Activated naive CD4-positive, alpha-beta T cell treated with Interleukin-2 at 50 U/mL for 16 hours (primary cell): ENCODE measurements at places on chromosomes 5 and 9.

DNA sequence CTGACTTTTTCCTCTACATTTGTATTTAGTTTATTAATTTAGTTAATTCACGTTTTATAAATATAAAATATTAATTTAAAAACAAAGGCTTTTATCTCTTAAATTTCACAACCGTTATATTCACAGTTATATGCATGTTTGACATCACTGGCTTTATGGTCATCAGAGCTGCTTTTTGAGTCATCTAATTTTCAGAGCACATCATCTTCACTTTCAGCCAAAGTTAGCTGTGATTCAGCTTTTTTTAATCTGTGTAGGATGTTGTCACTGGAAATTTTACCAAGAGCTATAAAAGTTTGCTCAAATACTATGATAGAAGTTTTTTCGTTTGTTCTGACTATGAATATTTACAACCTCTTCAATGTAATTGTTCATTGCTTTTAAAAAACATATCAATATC, 12.4 kb downstream of the CDC37L1 start:
- no peak for DNase-seq

GRCh38 chr5:119083679-119084078, 12.8 kb downstream of the DMXL1 start:
- DNase-seq, result no peak

GRCh38 chr9:79471580-79472543, 99.9 kb upstream of the TLE4 start:
- DNase-seq, result no peak

- no peak for DNase-seq
Measured at GRCh38 chr9:18623221-18624079, 149.5 kb downstream of the ADAMTSL1 start.

- no peak for DNase-seq
Measured at GRCh38 chr5:3694819-3695218, 99.2 kb downstream of the IRX1 start.

DNA sequence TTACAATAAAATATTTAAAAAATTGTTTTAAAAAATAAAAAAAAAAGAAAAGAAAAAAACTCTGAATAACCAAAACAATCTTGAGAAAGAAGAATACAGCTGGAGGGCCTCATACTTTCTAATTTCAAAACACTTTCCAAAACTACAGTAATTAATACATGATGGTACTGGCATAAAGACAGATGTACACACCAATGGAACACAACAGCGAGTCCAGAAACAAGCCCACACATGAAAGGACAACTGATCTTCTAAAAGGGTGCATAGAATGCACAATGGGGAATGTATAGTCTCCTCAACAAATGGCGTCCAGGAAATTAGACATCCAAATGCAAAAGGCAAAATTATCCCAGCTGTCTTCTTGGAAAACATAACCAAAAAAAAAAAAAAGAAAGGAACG, 99.6 kb downstream of the LURAP1L start:
- DNase-seq, result no peak

DNA sequence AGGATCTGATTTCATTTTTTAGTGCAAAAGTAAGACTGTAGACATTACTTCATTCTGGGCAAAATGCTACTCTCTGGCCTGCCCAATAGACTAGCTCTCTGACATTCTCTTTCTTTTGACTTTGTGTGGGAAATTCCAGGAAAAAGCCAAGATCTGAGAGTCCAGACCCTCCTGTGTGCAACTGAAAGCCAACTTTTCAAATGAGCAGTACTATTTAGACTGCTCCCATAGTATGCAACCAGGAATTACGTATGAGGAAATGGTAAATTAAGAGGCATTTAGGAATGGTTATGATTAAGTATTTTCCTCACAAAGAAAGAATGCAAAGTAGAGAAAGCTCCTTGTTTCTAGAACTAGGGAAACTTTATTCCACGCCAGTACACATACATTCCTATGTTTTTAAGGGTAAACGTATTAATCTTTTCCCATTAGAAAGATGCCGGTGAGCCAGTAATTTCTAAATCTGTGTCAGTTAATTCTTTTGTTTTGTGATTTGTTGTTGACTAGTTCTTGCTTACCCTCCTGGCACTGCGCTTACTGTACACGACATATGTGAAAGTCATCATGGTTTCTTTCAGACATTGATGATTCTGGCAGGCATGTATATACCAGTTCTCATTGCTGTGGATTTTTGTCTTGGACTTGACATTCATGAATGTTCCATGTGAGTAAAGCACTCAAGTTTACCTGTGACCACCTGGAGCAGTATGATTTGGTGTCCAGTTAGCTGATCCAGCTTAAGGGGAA, 56.0 kb downstream of the AOPEP start:
- DNase-seq, result no peak

GRCh38 chr9:124032247-124032646, 20.7 kb downstream of the LHX2 start:
- DNase-seq, result no peak

DNA sequence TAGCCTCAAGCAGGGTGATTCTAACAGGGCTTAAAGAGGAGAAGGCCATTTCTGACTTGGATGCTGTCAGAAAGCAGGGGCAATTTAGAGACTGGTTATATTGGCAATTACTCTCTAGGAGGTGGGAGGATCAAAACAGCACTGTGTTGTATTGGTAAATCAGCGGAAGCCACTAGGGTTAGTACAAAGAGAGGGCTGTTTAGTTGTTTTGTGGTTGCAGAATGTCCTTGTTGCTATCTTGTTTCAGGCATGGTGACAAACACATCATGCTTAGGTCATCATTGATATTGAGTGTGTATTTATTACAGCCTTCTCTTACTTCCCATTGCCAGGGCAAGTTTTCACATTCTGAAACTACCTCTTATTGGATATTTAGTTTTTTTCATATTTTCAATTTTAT, 165.3 kb downstream of the TAF11L14 start:
- no peak for DNase-seq

DNA sequence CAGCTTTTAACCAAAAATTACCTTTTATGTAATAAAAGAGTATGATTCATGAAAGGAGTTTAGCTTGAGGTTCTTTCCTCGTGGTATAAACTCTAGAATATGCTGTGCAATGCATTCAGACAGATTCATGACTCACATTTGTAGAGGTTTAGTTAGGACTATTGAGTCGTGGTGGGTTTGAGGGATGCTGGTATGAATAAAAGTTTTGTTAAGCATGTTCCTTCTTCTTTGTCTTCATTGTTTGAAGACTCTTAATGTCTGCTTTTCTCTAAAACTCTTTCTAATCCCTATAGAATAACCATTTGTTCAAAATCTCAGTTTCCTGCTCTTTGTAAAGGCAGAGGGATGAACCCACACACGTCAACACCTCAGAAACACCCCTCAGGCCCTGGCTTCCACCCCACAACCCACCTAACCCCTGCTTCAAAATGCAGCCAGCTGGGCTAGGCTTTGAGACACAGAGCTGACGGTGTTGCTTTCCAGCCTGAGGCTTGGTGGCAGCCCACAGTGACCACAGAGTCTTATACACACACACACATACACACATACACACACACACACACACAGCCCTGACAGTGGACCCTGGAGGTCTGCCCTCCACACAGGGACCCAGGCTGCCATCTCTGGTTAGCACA, 69.0 kb upstream of the IRX1 start:
- no peak for DNase-seq

- DNase-seq, result no peak
Measured at GRCh38 chr9:77454663-77455062, 193.5 kb downstream of the GNA14 start.

- DNase-seq, result no peak
Measured at GRCh38 chr5:43553381-43553780, 3.5 kb downstream of the PAIP1 start.

- no peak for DNase-seq
Measured at GRCh38 chr9:131097126-131097947, 1.0 kb downstream of the AIF1L start.

DNA sequence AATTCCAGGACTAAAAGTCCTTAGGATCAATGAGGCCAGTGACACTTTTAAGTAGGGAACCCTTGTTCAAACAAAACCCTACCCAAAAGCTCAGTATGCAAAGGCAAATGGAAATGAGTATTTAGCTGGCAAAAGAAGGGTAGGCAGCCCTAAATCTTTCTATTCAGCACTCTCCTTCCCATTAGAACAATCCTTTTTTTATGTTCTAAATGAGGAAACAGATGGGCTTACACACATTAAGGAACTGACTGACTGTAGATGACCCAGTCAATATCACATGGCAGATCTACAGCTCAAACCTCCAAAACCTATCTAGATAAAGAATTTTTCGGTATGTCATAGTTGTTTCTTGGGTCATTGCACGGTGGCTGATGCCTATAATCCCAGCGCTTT, 7.2 kb downstream of the CSNK1A1 start:
- DNase-seq, result no peak

GRCh38 chr5:153835891-153836515, 202.7 kb downstream of the FAM114A2 start:
- no peak for DNase-seq

DNA sequence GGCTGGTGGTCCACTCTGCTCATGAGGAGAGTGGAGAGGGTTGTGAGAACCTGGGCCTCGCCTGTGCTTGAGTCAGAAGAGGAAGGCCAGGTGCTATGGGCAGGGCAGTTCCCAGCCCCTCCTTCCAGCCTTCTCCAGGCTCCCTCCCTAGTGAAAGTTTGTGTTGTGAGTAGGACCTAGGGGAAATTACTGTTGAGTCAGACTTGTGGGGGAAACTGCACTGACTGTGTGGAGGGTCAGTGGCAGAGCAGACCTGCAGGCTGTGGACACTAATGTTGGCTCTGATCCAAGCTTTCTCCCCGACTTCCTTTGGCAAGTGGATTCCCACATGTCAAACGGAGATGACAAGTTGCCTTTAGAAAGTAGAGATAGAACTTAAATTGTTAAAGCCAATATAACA, 102.6 kb downstream of the ARHGAP26 start:
- no peak for DNase-seq

- DNase-seq, result no peak
Measured at GRCh38 chr5:34699155-34700077, 43.3 kb downstream of the RAI14 start.

GRCh38 chr9:4985386-4986266, 554 bp downstream of the JAK2 start:
- peak; percentile 31 for DNase-seq

DNA sequence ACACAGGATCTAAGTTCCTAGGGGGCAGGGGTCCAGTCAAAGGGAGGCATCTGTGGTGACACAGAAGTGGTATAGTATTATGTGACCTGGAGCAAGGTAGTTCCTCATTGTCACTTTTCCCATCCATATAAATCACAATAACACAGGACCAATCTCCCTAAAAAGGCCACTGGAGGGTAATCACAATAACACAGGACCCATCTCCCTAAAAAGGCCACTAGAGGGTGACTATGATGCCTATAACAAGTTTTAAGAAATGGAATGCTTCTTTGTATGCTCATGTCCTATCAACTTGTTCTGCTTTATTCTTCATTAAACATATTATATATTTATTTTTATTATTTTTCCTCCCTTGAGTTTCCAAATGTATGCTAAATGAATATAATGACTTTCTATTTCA, 254.6 kb downstream of the ASTN2 start:
- no peak for DNase-seq

GRCh38 chr5:2176581-2176980, 293.9 kb upstream of the IRX4 start:
- DNase-seq, result no peak

DNA sequence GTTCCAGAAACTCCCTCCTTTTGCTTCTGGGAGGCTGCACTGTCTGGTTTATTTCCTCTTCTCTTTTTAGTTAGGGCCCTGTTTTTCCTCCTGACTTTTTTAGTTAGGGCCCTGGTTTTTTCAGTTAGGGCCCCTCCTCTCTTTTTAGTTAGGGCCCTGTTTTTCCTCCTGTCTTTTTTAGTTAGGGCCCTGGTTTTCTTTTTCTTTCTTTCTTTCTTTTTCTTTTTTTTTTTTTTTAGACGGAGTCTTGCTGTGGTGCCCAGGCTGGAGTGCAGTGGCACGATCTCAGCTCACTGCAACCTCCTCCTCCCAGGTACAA, 15.1 kb downstream of the GSN start:
- DNase-seq, result no peak
